ENCODE measurements at places on chromosomes 2 and 18.

GRCh38 chr2:24945907-24946306 is 25.8 kb downstream of the DNAJC27 start:
- DNase-seq = no peak

DNA sequence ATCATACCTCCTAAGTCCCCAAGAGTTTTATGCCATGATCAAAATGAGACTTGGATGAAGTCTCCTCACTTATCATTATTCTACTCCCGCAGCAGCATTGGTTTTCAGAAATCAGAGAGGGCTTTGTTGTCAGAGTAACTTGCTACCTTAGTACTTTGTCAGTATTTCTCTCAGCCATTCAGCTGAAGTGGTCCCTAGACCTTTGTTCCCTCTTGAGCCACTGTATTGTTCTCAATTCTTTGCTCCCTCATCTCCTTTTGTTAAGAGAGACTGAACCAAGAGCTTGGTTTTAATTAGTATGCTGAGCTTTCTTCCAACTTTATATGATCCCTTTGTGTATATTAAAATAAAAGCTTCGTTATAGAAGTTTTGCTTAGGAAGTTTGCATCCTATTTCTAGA is 133.4 kb downstream of the DOCK10 start:
- no peak for DNase-seq

GRCh38 chr2:133459590-133459989 is 108.7 kb downstream of the NCKAP5 start:
- no peak for DNase-seq

GRCh38 chr18:32156855-32157254 is 33.0 kb upstream of the MEP1B start:
- no peak for DNase-seq

DNA sequence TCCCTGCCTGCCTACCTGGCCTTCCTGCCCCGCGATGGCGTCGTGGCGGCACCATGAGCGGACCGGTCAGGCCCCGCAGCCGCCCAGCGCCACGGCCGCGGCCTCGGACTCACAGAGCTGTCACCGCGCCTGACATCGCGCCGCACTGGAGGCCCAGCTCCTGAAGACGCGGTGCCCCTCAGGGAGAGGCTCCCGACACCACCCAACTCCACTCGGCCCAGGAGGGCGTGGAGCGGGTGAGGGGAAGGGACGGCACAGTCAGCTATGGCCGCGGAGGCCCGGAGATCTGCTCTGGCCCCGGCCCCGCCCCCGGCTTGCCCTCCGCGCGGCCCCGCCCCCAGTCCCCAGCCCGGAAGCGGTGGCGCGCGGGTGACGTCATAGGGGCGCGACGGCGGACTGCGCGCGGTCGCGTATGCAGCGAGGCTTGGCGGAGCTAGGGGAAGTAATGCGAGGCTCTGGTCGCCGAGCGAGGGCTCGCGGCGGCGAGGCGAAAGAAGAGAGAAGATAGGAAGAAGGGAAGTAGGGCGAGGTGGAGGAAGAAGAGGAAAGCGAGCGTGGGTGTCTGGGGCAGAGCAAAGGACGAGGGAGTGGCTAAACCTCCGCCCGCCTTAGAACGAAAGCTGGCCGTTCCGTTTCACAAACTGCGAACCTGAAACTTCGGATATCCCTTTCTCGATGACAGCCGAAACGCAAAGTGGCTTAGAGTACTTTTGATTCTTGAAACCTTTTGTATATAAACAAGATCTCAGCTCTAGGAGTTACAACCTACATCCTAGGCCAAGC is at the start of gene SLC35F5:
SLC35F5 (minus strand) TSS at position 288 of the 783 bp plus-strand sequence; CDS start at position 55, 233 bp downstream.
- peak; percentile 91 for DNase-seq

- no peak for DNase-seq
These were observed 43.2 kb downstream of the FOSL2 start for GRCh38 chr2:28435814-28436351.

DNA sequence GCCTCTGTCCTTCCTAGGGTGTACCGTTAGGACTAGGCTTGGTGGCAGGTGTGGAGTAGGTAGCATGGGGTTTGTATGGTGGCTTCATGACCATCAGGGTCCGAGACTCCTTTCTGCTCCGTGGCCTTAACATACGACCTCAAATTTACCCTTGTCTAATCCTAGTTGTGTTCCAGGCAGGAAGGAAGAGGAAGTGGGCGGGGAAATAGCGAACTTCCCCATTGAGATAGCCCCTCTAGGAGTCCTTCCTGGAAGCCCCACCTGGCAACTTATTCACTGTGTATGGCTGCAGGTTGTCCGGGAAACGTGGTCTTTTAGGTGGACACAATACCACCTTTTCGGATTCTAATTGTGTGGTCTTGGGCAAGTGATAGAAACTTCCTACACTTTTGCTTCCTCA is 9.3 kb downstream of the CD8A start:
- DNase-seq = no peak

- no peak for DNase-seq
These were observed 263.8 kb downstream of the LOXHD1 start for GRCh38 chr18:46393230-46393629.

- no peak for DNase-seq
These were observed 21.5 kb downstream of the ITGB1BP1 start for GRCh38 chr2:9401646-9402371.

GRCh38 chr2:175709248-175709647 is 292.8 kb downstream of the LNPK start:
- no peak for DNase-seq

DNA sequence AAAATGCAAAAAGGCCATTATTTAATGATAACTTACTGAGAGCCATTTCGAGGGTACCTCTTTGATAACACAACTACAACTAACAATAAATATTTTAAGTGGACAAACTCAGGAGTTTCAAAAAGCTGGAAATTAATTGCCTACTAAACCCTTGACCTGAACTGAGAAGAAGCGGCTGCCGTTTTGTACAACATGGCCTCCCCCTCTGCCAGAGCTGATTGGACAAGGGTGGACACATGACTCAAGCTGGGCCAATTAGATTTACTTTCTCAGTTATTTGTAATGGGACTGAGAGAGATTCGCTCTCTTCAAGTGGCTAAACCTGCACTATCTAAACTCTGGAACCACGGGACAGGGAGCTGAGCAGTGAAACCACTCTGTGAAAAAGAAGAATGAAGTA is 135.9 kb upstream of the SERPINE2 start:
- DNase-seq = no peak

DNA sequence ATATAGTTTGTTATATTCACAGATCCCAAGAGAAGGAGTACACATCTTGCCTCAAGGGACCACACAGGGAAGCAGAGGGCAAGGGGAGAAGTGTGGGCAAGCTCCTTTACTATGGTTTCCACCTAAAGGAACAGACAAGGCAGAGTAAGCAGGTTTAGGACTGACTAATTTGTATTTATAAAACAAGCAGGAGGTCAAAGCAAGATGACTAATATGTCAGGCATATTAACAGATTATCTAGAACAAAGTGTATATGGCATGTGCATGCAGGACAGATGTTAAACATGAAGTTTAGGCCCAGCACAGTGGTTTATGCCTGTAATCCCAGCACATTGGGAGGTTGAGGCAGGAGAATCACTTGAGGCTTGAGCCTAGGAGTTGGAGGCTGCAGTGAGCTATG is 3.7 kb upstream of the LRP2 start:
- DNase-seq = no peak

DNA sequence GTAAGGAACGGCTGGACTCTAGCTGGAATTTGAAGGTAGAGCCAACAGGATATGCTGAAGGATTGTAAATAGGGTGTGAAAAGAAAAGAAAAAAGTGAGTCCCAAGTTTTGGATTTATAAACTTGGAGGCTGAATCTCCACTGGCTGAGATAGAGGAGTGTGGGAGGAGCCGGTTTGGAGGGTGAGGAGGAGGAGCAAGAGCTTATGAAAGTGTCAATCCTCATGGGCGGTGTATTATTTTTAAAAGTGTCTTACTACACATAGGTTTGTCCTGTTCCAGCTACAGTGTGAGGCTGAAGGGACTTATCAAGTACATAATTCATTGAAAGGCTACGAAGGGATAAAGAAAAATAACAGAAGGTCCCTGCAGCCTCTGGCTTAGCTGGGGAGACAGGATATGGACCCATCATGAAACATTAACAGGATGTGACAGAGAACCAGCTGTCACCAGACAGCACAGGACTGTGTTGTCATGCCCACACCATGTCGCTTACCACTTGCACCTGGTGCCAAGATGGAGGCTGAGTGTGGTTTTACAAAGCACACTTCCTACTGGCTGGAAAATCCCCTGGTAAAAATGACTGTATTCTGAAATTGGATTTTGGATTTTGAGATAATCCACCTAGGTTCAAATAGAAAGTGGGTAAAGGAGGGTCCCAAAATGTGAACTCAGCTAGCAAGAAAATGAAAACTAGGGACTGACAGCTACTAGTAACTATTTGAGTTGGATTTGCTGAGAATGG is 2.5 kb upstream of the MREG start:
- DNase-seq = no peak

- DNase-seq = no peak
These were observed 32.7 kb downstream of the AGFG1 start for GRCh38 chr2:227504700-227505099.

DNA sequence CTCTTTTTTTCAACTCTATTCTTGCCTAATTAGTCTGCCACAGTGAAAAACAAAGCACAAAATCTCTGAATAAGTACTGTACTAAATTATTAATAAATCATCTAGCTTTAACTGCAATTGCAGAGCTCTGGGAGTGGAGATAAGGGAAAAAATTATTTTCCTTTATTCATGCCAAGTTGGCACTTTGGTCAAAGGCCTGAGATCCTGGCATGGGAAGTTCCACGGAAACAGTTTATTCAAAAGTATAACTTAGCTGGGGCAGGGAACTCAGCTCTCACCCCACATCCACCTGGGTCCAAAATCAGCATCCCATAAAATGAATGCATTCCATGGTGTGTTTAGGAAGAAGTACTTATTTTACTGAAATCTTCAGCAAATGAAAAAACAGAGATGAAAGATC is 185.2 kb upstream of the APCDD1 start:
- no peak for DNase-seq

DNA sequence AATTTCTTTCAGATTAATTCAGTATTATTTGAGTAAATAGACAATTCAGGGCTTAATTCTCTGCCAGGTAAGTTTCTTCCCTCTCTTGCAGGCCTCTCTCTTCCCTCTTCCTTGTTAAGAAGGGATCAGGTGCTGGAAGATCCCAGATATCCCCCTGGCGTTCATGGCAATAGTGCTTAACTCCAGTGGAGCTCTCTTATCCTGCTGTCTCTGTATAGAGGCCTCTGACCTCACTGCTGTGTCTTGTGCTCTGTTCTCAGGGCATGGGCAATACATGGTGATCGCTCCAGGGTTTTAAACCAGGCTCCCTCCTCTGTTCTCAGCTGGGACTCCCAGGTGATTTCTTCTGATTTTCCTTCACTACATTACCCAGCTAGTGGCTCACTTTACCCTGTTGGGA is 226.8 kb downstream of the MC4R start:
- no peak for DNase-seq

DNA sequence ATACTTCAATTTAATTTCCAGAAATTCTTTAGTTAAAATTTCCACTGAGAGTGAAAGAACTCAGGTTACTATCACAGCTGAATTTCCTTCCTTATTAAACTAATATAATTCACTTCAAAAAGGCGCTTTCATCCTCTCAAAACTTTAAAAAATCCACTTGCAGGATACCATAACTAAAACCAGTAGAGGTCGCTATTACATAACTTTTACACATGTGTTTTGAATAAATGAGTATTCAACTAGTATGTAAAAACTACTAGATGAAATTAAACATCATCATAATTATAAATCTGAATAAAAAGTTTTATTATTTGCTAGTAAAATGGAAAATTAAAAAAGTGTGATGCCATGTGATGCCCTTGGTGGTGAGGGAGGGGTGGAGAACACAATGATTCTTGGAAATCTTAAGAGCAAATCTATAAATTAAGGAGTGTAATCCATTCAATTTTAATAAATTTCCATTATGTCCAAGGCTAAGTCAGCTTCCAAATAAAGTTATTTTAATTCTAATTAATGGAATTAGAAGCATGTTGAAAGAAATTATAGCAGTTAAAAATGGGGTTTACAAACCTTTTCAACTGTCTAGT is 61.4 kb downstream of the SOS1 start:
- no peak for DNase-seq

DNA sequence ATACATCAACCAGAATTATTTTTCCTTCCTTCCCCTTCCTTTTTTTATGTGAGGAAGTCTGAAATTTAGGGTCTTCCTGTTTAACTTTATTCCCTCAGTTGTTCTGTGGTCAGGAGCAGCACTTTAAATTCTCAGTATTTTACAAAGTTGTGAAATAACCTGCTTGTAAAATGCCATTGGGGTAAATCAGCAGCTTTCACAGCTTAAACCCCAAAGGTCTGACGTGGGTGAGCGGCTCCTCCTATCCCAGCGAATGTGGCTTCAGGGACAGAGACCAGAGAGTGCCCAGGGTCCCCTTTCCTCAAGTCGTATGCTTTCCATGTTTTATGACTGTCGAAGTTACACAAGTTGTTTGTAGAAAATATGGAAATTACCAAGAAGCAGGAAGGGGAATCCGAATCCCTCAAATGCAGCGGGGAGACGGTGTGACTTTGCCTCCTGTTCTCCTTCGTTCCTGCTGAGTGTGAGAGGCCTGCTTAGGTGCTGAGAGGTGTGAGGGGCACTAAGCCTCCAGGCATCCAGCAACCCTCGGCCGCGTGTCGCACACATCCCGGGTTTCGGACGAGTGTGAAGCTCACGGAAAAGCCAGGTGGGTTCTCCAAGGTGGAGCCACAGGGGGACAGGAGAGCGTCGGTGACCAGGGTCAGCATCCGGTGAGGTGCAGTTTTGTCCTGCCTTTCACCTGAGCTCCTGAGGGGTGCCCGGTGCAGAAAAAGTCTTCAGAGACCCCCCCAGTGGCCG is 10.8 kb upstream of the KCNG2 start:
- DNase-seq = no peak

- no peak for DNase-seq
These were observed 26.3 kb downstream of the TMEM163 start for GRCh38 chr2:134692499-134692898.

GRCh38 chr2:124985270-124985669 is 960.2 kb downstream of the CNTNAP5 start:
- DNase-seq = no peak

- DNase-seq = no peak
These were observed 1.2 kb downstream of the ANTXR1 start for GRCh38 chr2:69013840-69014821.

GRCh38 chr2:234463626-234464290 is 33.1 kb downstream of the ARL4C start:
- peak; percentile 35 for DNase-seq

DNA sequence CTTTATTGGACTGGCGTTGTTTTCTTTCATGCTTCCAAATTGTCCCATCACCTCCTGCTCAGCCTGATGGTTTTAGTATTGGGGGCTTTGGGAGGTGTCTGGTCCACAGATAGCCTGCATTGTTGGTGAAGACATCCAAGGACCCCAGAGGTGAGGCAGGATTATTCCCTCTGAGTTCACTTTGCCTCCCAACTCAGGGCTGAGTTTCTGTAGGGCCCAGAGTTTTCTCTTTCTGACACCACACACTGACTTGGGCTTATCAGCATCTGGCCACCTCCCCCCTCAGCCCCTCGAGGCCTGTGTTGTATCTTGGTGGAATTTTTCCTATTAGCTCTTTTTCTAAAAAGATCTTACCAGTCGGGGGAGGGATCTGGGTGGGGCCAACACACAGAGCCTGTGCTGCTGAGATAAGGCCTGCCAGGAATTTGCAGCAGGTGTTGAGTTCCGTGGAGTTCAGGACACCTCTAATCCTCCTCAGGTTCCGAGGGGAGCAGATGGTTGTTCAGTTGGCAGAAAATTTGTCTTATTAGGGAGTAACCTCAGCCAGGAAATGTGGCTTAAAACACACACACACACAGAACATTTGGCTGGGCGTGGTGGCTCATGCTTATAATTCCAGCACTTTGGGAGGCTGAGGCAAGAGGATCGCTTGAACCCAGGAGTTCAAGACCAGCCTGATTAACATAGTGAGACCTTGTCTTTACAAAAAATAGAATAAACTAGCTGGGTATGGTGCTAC is 7.3 kb downstream of the EMILIN2 start:
- no peak for DNase-seq

Measured in effector CD8-positive, alpha-beta T cell (primary cell).